ENCODE measurements at places on chromosomes 2 and 18.

DNA sequence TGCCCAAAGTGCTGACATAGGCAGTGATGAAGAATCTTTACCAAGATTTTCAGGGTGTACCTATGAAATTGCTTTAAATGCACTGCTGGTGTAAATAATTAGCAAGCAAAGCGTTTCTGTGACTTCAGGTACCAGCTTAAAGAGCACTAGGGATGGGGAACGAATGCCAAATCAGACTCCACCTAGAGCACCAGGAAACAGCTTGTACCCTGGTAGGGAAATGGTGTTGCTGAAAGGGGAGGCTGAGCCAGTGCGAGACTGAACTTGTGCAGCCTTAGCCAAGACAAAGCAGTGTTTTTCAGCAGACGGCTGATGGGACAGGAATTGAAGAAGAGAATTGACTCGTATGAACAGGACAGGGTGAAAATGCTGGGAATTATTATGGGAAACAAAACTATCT, 65.6 kb downstream of the TWSG1 start:
- no peak for DNase-seq

- DNase-seq, result peak; percentile 43
Observed at GRCh38 chr2:47656715-47657600, 126.0 kb upstream of the MSH6 start.

GRCh38 chr2:46439582-46439981, 39.8 kb upstream of the TMEM247 start:
- no peak for DNase-seq

DNA sequence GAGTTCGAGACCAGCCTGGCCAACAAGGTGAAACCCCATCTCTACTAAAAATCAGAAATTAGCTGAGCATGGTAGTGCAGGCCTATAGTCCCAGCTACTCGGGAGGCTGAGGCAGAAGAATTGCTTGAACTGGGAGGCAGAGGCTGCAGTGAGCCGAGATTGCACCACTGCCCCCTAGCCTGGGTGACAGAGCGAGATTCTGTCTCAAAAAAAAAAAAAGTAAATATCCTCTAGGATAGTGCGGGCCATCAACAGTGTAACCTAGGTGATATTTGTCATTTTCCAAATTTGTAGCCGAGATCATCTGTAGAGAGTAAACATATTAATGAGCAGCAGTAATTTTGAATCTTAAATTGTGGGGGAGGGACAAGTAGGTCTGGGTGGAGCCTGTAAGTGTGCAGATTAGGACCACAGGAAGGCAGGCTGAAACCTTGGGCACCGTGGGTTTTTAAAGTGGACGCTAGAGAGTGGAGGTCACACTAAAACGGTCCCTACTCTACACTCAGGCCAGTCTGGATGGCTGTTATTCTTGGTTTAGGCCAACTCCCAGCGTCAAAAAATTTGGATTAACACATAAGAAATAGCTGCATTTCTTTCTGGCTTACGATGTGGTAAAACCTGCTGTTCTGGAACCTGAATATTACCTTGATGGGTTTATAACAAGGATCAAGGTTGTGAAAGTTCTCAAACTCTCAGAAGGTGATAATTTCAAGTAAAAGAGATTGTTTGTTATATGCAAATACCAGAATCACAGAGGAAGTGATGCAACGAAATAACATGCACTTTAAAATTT, 22.7 kb upstream of the TET3 start:
- no peak for DNase-seq

DNA sequence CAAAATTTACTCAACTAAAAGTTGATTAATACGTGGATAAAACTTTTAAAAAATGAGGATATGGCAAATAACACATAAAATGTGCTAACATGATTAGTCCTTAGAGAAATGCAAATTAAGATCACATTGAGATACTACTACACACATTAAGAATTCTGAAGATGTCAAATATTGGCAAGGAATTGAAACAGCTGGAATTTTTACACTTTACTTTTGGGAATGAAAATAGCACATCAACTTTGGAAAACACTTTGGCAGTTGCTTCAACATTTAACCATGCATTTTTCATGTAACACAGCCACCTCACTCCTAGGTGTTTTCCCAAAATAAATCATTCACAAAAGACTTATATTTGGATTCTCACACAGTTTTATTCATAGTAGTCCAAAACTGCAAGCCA, 687.9 kb upstream of the SETBP1 start:
- no peak for DNase-seq

DNA sequence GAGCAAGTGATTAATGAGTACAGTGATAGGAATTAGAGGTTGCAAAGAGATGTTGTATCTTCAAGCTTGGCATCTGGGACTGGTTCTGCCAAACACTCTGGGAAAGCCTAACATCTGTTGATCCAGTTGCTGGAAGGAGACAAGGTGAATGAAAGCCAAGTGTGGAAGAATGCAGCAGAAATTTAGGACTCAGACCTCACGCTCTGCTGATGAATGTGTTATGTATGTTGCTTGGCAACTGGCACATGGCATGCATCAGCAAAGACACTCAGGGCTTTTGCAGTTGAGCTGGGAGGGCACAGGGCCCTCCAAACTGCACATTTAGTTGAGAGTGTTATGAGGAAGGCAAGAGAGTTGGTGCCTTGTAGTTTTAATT, 105.5 kb downstream of the COLEC12 start:
- no peak for DNase-seq

DNA sequence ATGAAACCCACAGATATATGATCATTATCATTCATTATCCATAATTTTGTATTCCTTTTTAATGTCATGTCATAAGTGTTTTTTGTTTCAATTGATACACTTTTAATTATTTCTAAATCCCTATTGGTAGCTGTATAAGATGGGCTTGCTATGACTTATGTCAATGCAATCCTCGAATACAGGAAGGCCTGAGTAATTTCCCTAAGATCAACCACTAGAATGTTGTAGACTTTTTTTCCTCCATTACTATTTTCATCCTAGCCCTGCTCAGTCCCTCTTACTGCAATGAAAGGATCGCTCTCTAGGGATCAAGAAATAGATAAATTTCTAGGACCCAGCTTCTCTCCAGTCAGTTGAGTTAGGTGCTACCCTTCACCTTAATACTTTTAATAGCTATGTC, 186.3 kb downstream of the KCNE4 start:
- DNase-seq, result no peak

DNA sequence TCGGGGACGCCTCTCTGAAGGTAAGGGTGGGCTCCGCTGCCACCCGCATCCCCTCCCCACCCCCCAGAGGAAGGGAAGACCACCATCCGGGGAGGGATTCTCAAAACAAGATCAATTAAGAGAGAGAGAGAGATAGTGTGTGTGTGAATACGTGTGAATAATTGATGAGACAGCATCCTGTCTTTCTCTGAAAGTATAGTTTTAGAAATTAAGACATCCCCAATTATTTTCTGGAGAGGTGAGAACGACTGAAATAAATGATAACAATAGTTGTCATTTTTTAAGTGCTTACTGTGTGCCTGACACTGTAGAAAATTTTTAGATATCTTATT, 751 bp downstream of the IL18R1 start:
- no peak for DNase-seq

DNA sequence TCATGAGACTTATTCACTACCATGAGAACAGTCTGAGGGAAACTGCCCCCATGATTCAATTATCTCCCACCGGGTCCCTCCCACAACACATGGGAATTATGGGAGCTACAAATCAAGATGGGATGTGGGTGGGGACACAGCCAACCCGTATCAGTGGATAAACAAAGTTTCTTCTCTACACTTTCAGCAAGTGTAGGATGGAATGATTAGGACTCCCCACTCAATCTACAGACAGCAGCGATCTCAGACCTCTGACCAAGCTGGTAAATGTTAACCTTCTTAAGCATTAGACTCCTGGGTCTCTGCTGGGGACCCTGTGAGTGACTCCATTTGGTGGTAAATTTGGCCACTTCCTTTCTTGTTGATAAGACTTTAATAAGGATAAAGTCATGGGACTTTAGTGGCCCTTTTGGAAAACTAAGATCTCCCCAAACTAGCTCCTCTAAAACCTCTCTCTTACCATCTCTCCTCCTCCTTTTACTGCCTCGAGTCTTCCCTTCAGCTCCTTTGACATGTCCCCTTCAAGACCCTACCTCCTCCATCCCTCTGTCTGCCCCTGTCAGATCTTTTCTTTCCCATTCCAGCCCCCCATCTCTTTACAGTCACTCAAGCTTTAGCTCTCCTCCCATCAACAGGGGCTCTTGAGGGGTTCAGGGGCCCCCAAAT, 71.9 kb downstream of the MYL12B start:
- DNase-seq, result no peak

GRCh38 chr2:37507051-37507410, 162.6 kb downstream of the QPCT start:
- no peak for DNase-seq

- DNase-seq, result no peak
Observed at GRCh38 chr2:9382604-9383235, 40.6 kb downstream of the ITGB1BP1 start.

GRCh38 chr2:84057917-84058560, 401.0 kb downstream of the SUCLG1 start:
- DNase-seq, result no peak

DNA sequence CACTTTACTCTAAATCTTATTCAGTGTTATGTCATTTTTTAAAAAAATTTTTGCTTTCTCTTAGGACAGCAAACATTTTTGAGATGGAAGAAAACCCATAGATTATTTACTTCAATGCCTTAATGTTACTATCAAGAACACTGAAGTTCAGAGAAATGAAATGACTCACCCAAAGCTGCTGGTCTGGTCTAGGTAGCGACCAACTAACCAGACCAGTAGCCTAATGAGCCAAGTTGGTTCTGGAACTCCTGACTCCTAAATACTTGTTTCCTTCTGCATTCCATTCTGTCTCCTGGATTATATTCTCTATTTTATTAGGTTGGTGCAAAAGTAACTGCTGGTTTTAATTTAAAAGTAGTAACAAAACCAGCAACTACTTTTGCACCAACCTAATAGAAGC, 35.4 kb downstream of the SLC8A1 start:
- no peak for DNase-seq

- DNase-seq, result peak; percentile 57
Observed at GRCh38 chr2:136206613-136207012, 88.7 kb upstream of the CXCR4 start.

GRCh38 chr2:162994718-162995117, 156.2 kb upstream of the KCNH7 start:
- DNase-seq, result no peak

GRCh38 chr2:53576166-53576565, 191.4 kb upstream of the CHAC2 start:
- no peak for DNase-seq

- DNase-seq, result no peak
Observed at GRCh38 chr18:50183556-50183955, 11.4 kb downstream of the MYO5B start.

DNA sequence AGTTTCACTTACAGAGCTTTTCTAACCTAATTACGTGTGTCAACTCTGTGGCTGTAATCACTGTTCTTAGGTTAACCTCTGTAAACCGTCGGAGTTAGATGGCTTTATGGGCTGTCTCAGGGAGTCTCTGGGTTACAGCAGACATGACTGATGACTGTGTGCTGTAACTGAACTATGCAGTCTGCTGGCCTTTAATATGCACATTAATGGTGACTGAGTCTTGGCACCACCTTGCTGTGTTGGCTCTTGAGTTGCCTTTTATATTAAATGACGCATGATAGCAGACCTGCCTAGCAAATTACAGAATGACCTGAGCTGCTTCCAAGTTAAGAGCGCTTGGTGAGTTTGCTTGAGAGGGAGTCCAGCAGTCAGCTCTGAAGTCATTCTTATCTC, 90.1 kb downstream of the ACKR3 start:
- DNase-seq, result no peak

DNA sequence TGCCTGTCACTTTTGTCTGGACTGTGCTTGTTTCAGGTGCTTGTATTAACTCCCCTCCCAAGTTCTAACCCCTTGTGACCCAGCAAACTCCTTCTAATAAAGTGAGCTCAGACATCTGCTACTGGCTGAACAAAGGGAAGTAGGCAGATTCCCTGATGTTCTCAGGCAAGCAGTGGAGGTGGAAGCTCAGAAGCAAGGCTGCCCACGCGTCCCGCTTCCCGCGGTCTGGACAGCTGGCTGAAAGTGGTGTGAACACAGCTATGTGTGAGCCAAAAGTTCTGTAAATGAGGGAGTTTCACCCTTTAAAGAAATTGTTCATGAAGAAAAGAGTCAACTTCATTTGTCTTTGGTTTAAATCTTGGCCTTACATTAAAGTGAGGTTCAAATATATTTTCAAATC, 40.0 kb downstream of the NAPG start:
- DNase-seq, result no peak

- no peak for DNase-seq
Observed at GRCh38 chr2:10880586-10881321, 31.0 kb upstream of the KCNF1 start.

DNA sequence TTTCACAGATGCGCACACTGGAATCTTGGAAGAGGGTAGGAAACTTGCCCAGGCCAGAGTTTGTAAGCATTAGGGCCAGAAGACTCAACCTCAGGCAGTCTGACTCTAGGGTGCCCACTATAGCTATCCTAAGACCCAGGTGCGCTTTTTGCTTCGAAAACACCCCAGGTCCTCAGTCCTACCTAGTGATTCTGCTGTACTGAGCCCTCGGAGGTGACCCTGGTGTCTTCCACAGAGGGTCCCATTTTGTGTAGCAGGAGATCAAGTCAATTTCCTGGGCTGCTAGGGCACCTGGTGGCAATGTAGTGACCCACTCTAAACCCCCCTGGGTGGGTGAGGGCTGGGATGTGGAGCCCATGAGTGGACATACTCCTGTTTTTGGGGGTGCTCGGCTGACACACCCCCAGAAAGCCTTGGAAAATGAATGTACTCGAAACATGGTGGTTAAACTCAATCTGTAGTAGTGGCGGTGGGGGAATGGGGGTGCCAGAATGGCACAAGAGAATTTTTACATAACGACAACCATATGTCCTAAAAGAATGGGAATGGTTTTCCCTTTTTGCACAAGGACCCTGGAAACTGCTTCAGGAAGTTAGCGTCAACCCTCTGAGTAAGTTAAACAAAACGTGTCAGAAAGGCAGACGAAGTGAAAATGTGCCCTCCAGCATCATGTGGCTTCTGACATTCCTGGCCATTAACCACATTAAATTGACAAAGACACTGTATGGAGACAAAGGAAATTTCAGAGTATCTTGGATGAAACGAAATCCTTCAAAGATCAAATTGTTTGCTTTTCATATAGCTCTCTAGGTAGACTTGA, 218.0 kb upstream of the COPS8 start:
- DNase-seq, result no peak

DNA sequence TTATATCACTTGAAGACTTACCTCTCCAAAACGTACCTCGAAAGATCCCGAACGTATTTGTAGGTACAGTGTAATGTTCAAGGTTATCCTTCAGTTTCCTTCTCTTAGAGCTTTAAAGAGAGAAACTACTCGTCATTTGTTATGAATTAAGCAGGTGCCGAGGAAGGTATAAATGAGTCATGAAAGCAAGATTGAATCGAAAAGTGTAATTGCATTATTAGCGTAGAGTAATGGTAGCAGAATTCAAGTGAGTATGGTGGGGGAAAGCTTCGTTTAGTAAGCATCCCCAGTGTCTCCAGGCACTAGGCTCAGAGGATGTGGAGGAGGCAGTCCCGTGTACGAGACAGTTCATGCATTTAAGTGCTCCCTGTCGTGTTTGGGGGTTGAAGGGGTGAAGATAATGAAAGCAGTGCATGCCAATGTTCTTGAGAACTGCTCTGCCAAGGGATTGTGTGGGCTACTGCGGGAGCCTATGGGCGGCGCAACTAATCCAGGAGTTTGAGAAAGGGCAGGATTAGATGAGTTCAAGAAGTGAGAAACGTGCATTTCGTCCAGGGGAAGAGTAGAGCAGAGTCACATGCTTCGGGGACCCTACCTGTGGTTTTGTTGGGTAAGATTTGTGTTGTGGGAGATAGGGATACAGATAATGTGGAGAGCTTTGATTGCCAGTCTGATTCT, 858 bp downstream of the POLR1B start:
- no peak for DNase-seq

Measured in GM10248 (cell line).